ENCODE measurements at places on chromosomes 6 and 20.

- peak; percentile 50 for DNase-seq
Observed at GRCh38 chr6:797479-798077, 104.6 kb upstream of the EXOC2 start.

DNA sequence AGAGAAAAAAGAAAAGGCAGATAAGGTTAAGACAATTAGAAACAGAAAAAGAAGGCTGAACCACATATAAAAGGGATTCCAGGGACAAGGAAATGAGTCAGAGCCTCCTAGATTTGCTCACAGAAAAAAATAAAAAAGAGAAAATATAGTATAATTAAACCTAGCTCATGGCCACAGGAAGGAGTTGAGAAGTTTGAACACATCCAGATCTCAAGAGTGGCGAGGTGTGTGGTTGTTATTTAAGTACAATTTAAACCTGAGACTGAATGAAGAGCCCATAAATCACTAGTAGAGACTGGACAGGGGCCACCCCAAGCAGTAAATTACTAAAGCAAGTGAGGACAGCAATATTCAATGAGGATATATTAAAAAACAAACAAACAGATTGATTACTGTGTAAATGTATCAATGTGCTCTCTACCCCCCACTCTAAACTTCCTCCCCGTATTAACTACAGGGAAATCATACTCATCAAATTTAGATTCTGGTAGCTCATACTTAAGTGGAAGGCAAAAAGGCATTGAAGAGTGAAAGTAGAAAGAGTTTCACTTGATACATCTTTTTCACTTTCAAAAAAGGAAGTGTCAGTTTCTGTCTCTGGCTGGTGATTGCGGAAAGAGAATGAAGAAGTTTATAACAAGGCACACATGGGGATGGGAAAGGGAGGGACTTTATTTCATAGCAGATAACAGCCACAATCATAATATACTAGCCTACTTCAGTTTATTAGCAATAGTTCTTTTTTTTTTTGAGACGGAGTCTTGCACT is 49.3 kb upstream of the SCAF8 start:
- DNase-seq, result peak; percentile 35

DNA sequence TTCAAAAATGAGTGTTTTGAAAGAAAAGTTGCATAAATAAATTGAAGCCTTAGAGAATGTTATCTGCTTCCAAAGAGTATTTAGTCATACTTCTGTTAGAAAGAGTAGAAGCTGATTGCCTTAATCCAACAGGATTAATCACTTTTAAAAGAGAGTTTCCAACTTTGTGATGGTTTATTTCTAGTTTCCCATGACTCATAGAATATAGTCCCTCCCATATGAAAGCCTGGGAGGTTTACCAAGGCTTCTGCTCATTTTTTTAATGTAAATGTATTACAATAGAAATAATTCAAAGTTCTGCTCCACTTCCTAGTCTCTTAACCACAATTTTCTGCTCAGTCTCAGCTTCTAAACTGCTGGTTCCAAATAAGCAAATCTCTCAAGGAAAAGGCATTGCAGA is 118.0 kb upstream of the IRAK1BP1 start:
- DNase-seq, result peak; percentile 22

DNA sequence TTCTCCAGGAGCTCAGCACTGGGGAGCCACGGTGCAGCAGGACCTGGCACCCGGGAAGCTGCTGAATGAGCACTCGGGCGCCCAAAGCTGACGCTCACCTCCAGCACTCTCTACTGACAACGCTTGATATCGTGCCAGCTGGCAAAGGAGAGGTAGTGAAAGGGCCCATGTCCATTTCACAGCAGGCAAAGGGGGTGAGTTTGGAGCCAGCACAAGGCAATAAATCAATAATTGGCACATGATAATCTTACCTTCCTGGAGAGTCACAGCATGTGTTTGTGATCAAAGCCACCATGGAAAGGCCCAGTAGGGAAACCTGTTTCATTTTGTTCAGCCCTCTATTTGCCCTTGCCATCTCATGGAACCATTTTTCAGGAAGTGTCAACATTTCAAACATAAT is 23.3 kb upstream of the SMIM26 start:
- DNase-seq, result no peak

DNA sequence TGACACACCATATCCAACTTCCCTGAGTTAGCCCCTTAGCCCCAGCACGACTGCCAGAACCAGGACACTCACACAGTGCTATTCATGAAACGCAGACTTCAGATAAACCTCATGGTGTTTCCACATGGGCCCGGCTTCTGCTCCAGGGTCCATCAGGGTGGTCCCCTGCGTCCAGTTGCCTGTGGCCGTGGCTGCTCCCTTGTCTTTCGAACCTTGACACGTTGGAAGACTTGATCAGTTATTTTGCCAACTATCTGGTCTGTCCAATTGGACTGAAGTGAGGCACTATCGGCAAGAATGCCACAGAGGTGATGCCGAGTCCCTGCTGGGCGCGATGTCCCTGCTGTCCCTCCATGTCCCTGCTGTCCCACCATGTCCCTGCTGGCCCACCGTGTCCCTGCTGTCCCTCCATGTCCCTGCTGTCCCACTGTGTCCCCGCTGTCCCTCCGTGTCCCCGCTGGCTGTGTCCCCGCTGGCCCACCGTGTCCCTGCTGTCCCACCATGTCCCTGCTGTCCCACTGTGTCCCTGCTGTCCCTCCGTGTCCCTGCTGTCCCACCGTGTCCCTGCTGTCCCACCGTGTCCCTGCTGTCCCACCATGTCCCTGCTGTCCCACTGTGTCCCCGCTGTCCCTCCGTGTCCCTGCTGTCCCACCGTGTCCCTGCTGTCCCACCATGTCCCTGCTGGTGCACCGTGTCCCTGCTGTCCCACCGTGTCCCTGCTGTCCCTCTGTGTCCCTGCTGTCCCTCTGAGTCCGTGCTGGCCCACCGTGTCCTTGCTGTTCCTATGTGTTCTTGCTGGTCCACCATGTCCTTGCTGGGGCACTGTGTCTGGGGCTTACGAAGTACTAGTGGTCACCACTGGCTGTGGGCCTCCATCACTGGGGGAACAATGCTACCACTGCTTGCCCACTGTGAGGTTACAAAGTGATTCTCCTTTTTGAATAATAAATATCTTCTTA is 251.4 kb downstream of the DLL1 start:
- no peak for DNase-seq

GRCh38 chr20:64083378-64083803 is 807 bp downstream of the LKAAEAR1 start:
- DNase-seq, result peak; percentile 57
